ENCODE measurements at places on chromosomes 4 and X. TPM values are rescaled to one million over a fixed set of nuclear protein-coding genes. Genes with fewer than 3 reads are reported as not detected.

Gene MAGEA11
- not detected for total RNA-seq

Gene PPP3CA
- 30.5 TPM for total RNA-seq

Gene MED12
- 60.4 TPM for total RNA-seq

Gene IQSEC2
- 11.9 TPM for total RNA-seq

Gene USP17L20
- total RNA-seq, result not detected

GRCh38 chrX:110086162-110086915, 83.4 kb downstream of the TMEM164 start:
- no peak for DNase-seq

DNA sequence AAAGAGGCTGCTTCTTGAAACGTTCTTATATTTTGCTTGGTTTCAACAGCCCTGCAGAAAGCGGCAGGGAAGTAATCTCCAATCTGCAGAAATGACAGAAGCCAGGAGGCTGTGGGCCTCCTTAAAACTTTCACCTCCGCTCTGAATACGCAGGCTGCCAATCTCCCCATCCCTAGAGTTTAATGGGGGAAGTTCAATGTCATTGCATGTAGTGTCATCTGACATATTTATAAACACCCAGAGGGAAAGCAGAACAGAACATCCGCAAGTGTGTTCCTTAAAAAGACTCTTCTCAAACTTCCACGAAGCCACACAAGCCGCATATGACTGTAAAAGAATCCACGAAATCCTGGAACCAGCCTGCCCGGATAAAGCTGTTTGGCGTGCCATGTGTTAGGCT, 148.8 kb upstream of the TBL1X start:
- DNase-seq, result no peak

DNA sequence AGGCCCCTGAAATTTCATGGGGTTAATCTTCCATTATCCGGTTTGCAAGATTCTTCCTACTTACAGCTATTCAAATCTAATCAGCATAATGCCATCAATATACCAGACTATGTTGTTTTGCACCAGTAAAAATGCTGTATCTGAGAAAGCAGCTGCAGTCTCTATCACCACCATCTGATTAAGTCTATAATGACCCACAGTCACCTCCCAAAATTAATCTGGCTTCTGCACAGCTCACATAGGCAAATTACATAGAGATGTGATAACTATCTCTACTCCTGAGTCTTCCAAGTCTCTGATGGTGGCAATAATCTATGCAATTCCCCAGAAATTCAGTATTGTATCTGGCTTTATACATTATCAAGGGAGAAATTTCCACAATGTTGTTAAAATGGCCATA, 113.2 kb downstream of the STPG2 start:
- DNase-seq, result no peak

GRCh38 chrX:130171446-130172126, at the start of gene RAB33A:
RAB33A (plus strand) TSS chrX:130171962; CDS start chrX:130172063, 101 bp downstream.
- peak; percentile 35 for DNase-seq
